Spleen (tissue), 13 donors: ENCODE measurements at places on chromosomes 11 and 22.

DNA sequence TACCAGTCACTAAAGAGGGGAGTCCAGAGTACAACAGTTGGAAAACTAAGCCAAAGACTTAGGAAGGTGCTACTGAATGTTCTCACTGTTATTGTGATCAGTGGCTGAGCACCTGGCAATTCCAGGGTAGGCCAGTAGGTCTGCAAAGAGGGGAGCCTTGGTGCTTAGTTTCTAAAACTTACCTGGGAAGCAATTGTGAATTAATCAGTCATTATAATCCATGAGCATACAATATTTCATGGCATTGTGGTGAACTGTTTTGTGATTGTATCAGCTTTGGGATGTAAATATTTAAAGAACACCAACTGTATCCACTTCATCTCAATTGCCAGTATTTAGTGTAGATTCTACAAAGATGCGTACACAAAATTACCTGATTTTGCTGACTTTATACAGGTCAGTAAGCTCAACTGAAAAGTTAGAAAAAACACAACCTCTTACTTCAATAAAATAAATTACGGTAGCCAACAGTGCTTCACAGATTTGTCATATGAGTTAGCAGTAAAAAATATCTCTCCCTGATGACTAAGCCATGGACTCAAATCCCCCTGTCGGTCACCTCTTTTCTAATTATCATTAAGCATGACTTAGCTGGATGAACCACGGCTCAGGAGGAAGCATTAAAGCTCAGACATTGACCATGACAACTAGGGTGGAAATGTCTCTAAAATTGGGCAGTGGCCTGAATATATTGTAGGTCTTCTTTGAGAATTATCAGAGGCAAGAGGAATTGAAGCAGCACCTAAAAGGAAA, 30.8 kb upstream of the SORL1 start:
- H3K27me3 ChIP-seq = no peaks in the 10 kb centered on the region
- H3K4me1 ChIP-seq = peaks cover 47% of the 10 kb centered on the region
- H3K27ac ChIP-seq = no peak overlapping the region
- H3K36me3 ChIP-seq = no peaks in the 10 kb centered on the region
- no peak for DNase-seq

DNA sequence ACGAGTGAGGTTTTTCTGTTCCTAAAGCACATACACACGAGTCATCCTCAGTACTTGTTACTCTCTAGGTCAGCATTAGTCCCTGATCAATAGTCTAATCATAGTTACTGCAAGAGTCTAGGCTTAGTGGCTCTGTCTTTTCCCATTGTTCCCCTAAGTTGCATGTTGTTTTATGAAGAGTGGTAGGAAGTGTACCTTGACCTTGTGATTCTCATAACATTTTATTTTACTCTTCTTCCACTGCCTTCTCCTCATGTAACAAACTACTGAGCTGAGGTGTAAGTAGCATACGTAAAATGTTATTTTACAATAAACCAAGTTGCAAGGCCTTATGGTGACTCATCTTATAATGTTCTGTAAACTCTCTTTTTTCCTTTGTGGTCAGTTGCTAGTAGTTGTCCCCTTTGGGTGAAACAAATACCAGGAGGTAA, 15.0 kb downstream of the METTL15 start:
- no peaks in the 10 kb centered on the region for H3K4me1 ChIP-seq
- DNase-seq = no peak
- peaks cover 29% of the 10 kb centered on the region for H3K36me3 ChIP-seq
- H3K4me3 ChIP-seq = no peak overlapping the region
- no peak overlapping the region for H3K27ac ChIP-seq
- H3K27me3 ChIP-seq = no peaks in the 10 kb centered on the region

DNA sequence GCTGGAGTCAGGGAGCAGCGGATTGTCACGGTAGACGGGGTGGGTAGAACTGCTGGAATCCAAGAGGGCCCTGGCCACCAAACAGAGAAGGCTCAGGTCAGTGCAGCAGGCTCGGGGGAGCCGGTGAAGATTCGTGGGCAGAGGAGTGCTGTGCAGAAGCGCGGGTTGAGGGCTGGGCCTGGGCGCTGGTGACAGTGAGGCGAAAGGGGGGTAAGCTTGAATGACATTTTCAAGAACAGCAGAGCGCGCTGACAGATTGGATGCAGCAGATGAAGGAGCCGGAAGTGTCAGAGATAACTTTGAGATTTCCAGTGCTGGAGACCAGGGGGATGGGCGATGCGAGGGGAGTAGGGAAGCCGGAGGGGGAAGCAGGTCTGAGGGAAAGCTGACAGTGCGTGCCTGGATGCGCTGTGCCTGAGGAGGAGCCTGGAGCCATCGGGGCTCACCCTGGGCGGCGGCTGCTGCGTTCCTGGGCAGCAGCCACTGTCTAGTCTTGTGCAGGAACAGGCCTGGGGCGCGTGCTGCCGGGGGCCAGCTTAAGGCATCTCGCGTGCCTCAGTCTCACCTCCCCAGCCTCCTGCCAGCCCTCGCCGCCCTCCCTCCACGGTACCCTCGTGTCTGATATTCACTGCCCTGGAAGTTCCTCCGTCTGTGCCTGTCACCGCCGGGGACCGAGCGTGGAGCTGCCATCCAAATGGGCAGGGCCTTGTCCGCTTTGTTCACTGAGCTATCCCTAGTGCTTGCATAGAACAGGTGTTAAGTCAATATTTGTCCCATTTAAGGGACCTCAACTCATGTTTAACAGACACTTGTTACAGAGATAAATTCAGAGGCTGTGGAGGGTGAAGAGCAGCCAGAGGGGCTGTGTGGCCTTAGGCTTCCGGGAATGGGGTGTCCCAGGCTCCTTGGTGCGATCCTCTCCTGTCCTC, 5.2 kb downstream of the GRIK4 start:
- H3K4me3 ChIP-seq = no peak overlapping the region
- no peaks in the 10 kb centered on the region for H3K36me3 ChIP-seq
- peak; percentile 71 for DNase-seq
- peaks cover 12% of the 10 kb centered on the region for H3K27me3 ChIP-seq
- no peaks in the 10 kb centered on the region for H3K4me1 ChIP-seq
- no peak overlapping the region for H3K27ac ChIP-seq

- DNase-seq = peak; percentile 45
- no peaks in the 10 kb centered on the region for H3K36me3 ChIP-seq
- H3K4me3 ChIP-seq = no peak overlapping the region
- H3K27me3 ChIP-seq = peaks cover 21% of the 10 kb centered on the region
- H3K27ac ChIP-seq = no peak overlapping the region
Measured at GRCh38 chr11:2095198-2095520, 44.0 kb downstream of the IGF2 start.

GRCh38 chr11:75582506-75582894, 20.4 kb downstream of the SERPINH1 start:
- peaks cover 25% of the 10 kb centered on the region for H3K4me1 ChIP-seq
- no peaks in the 10 kb centered on the region for H3K27me3 ChIP-seq
- H3K27ac ChIP-seq = peak overlapping the region; percentile 85
- DNase-seq = no peak
- no peaks in the 10 kb centered on the region for H3K36me3 ChIP-seq

GRCh38 chr11:10072142-10072541, 221.9 kb downstream of the SBF2 start:
- no peaks in the 10 kb centered on the region for H3K36me3 ChIP-seq
- H3K27me3 ChIP-seq = no peaks in the 10 kb centered on the region
- no peak for DNase-seq
- H3K4me3 ChIP-seq = no peak overlapping the region
- no peaks in the 10 kb centered on the region for H3K4me1 ChIP-seq

GRCh38 chr22:24697172-24697571, 77.3 kb downstream of the PIWIL3 start:
- H3K36me3 ChIP-seq = no peaks in the 10 kb centered on the region
- peak overlapping the region; percentile 64 for H3K27ac ChIP-seq
- H3K4me1 ChIP-seq = peaks cover 41% of the 10 kb centered on the region
- no peak overlapping the region for H3K4me3 ChIP-seq
- no peaks in the 10 kb centered on the region for H3K27me3 ChIP-seq

DNA sequence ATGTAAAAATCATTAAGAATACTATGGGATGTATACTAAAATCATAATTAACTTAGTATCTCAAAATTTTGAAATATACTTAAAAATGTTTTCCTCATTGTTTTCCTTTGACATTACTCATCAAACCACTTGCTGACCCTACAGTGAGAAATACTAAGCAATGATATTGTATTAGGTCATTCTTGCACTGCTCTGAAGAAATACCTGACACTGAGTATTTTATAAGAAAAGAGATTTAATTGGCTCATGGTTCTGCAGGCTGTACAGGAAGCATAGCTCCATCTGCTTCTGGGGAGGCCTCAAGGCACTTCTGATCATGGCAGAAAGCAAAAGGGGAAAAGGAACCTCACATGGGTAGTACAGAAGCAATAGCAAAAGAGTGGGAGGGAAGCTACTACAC, 950.9 kb upstream of the CHORDC1 start:
- DNase-seq = no peak
- H3K4me1 ChIP-seq = no peaks in the 10 kb centered on the region
- no peaks in the 10 kb centered on the region for H3K27me3 ChIP-seq
- H3K36me3 ChIP-seq = no peaks in the 10 kb centered on the region
- H3K27ac ChIP-seq = no peak overlapping the region
- H3K4me3 ChIP-seq = no peak overlapping the region

- no peak overlapping the region for H3K4me3 ChIP-seq
- H3K4me1 ChIP-seq = peaks cover 36% of the 10 kb centered on the region
- H3K27me3 ChIP-seq = no peaks in the 10 kb centered on the region
- no peak overlapping the region for H3K27ac ChIP-seq
Measured at GRCh38 chr11:96075532-96075959, 151.6 kb upstream of the MTMR2 start.

DNA sequence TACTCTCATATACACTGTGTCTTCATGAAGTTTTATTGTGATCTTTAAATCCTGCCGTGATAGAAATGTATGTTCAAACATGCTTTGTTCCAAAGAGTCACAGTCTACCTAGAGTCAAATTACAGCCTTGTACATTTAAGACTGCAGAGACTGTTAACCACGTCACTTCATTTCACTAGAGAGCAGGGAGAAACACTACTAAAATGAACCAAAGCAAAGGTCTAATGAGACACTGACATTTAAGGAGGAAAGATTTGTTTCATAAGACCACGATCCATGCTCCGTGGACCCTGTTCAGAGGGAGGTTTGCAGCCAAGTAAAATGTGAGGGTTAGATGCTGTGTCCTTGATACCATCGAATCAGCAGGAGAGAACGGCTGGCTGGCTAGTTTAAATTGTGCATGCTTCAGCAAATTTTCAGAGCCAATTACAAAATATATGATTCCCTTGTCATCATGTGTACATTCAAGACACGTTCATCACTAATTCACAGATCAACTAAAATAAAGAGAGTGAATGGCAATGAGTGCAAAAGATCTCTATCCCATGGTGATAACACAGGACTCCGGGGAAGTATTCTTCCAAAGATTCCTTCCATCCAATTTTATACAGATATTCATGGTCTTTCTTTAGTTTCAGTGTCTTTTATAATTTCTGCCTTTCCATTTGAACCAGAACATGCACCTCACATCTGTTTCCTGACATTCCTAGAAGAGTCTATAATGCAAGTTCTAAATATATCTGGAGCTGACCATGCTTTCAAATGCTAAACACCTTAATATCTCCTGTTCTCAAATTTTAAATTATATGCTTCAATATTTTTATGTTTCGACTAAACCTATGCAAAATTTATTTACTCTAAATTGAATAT, 960.9 kb upstream of the FAT3 start:
- no peak overlapping the region for H3K27ac ChIP-seq
- H3K4me3 ChIP-seq = no peak overlapping the region
- no peaks in the 10 kb centered on the region for H3K27me3 ChIP-seq
- H3K4me1 ChIP-seq = no peaks in the 10 kb centered on the region

DNA sequence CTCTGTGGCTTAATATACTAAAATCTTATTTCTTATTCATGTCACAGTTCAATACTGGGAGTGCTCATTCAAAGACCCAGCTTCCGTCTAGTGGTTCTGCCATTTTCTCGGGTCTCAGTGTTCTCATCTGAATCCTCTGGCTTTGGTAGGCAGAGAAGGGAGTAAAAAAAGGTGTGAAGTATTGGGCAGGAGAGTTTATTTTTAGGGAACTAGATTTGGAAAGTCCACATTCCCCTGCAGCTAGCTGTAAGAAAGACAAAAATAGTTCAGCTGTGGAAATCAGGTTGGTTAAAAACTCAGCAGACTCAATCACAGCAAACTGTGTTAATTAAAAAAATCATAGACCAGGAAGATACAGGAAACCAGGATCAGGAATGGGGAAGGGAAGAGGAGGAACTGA, 4.1 kb upstream of the LYVE1 start:
- no peak for DNase-seq
- H3K27ac ChIP-seq = no peak overlapping the region
- H3K4me1 ChIP-seq = no peaks in the 10 kb centered on the region
- H3K4me3 ChIP-seq = no peak overlapping the region
- H3K27me3 ChIP-seq = no peaks in the 10 kb centered on the region
- peaks cover 20% of the 10 kb centered on the region for H3K36me3 ChIP-seq

- peaks cover 12% of the 10 kb centered on the region for H3K36me3 ChIP-seq
- no peaks in the 10 kb centered on the region for H3K27me3 ChIP-seq
- peak; percentile 75 for DNase-seq
- H3K4me1 ChIP-seq = no peaks in the 10 kb centered on the region
- H3K27ac ChIP-seq = peak overlapping the region; percentile 38
Measured at GRCh38 chr11:126188332-126189108, 22.9 kb downstream of the RPUSD4 start.

GRCh38 chr11:65208785-65209710, 27.3 kb downstream of the CAPN1 start:
- no peak for DNase-seq
- H3K4me3 ChIP-seq = no peak overlapping the region
- no peaks in the 10 kb centered on the region for H3K27me3 ChIP-seq
- peaks cover 70% of the 10 kb centered on the region for H3K4me1 ChIP-seq

DNA sequence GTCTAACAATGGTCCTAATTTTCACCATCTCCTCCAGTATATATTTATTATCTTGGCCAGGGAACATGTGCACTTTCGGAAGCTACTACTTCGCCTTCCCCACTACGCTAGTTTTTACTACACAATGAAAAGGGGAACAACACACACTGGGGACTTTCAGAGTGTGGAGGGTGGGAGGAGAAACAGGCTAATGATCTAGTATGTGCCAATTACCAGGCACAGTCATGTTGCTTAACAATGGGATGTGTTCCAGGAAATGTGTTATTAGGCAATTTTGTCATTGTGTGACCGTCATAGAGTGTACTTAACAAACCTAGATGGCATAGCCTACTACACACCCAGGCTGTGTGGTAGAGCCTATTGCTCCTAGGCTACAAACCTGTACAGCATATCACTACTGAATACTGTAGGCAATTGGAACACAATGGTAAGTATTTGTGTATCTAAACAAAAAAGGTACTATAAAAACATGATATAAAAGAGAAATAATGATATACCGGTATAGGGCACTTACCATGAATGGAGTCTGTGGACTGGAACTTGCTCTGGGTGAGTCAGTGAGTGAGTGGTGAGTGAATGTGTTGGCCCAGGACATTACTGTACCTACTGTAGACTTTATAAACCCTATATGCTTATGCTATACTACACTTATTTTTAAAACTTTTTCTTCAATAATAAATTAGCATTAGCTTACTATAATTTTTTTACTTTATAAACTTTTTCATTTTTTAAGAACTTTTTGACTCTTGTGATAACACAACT, 20.1 kb upstream of the CUL5 start:
- no peaks in the 10 kb centered on the region for H3K36me3 ChIP-seq
- H3K27me3 ChIP-seq = no peaks in the 10 kb centered on the region
- no peaks in the 10 kb centered on the region for H3K4me1 ChIP-seq
- H3K4me3 ChIP-seq = no peak overlapping the region

GRCh38 chr11:107857550-107858216, 904 bp downstream of the SLC35F2 start:
- peak overlapping the region; percentile 70 for H3K4me3 ChIP-seq
- H3K36me3 ChIP-seq = no peaks in the 10 kb centered on the region
- H3K4me1 ChIP-seq = peaks cover 20% of the 10 kb centered on the region
- H3K27ac ChIP-seq = peak overlapping the region; percentile 45
- H3K27me3 ChIP-seq = no peaks in the 10 kb centered on the region

GRCh38 chr11:128291007-128291406, 296.4 kb downstream of the ETS1 start:
- H3K27ac ChIP-seq = peak overlapping the region; percentile 89
- no peaks in the 10 kb centered on the region for H3K27me3 ChIP-seq
- H3K4me1 ChIP-seq = peaks cover 40% of the 10 kb centered on the region
- peak overlapping the region; percentile 20 for H3K4me3 ChIP-seq
